Type B pancreatic cell (in vitro differentiated cells): ENCODE measurements at places on chromosomes 11 and 22. TPM values are rescaled to one million over a fixed set of nuclear protein-coding genes. Genes with fewer than 3 reads are reported as not detected.

DNA sequence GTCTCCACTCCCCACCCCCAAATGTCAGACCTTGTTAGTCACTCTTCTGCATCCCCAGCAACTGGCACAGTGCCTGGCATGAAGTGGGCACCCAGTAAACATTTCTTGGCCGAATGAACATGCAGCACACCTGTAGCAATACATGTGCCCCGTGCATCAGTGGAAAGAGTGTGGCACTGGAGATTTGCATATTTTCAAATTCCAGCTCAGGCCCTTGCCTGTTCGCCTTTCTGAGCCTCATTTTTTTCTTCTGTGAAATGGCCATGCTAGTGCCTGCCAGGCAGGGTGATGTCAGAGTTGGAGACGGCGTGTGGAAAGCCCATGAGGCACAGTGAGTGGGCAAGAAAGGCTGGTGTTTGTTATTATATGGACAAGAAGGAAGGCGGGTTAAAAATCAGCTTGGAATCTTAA, 38.7 kb downstream of the CD82 start:
- peaks cover 28% of the 10 kb centered on the region for H3K4me1 ChIP-seq
- no peaks in the 10 kb centered on the region for H3K36me3 ChIP-seq
- no peak overlapping the region for H3K27ac ChIP-seq
- no peak for DNase-seq
- no peaks in the 10 kb centered on the region for H3K27me3 ChIP-seq
- no peak overlapping the region for H3K4me3 ChIP-seq

GRCh38 chr11:127000981-127001380, 411 bp upstream of the KIRREL3 start:
- DNase-seq = no peak
- H3K27ac ChIP-seq = no peak overlapping the region
- H3K4me3 ChIP-seq = peak overlapping the region; percentile 70
- H3K4me1 ChIP-seq = peaks cover 35% of the 10 kb centered on the region
- H3K36me3 ChIP-seq = no peaks in the 10 kb centered on the region

DNA sequence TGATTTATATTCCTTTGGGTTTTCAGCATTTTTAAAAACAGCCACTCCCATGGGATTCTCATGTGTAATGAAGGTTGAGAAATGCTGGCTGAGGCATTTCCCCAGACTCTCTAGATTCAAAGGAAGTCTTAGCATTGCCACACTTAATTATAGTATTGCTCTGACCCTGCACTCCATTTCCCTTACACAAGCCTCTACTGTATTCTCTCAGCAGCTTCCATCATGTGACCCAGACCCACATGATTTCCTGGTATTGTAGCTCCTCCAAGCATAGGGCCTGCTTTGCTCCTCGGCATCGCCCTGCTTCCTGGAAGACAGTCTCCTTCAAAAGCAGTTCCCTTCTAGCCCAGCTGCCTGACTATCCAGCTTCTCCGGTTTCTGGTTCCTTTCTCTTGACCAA, 261.5 kb downstream of the LARGE1 start:
- H3K27me3 ChIP-seq = no peaks in the 10 kb centered on the region
- no peak overlapping the region for H3K27ac ChIP-seq
- no peak for DNase-seq
- H3K4me3 ChIP-seq = peak overlapping the region; percentile 38

GRCh38 chr22:28243539-28243938, 324.5 kb upstream of the PITPNB start:
- peak overlapping the region; percentile 9 for H3K27ac ChIP-seq
- H3K27me3 ChIP-seq = no peaks in the 10 kb centered on the region
- H3K4me1 ChIP-seq = peaks cover 42% of the 10 kb centered on the region

DNA sequence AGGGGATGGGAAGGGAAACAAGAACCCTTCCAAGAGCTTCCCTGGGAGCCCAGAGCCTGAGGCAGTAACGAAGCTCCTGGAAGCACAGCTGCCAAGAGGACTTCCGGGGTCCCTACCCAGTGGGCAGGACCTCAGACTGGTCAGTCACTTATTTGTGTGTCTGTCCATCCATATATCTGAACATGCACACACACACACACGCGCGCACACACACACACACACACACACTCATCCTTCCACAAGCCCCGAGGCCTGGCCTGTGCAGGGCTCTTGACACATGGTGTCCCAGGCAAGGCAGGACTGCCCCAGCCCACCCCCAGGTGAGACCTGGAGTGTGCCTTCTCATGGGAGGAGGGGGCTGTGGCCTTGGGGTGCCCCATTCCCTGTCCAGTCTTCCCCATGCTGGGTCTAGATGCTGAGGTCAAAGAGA, 44.9 kb downstream of the IGLL5 start:
- no peak overlapping the region for H3K27ac ChIP-seq
- no peaks in the 10 kb centered on the region for H3K36me3 ChIP-seq

- H3K4me1 ChIP-seq = peaks cover 53% of the 10 kb centered on the region
- H3K27ac ChIP-seq = no peak overlapping the region
- H3K27me3 ChIP-seq = peaks cover 17% of the 10 kb centered on the region
Measured at GRCh38 chr11:126743628-126744027, 256.9 kb downstream of the KIRREL3 start.

- no peaks in the 10 kb centered on the region for H3K27me3 ChIP-seq
- no peak overlapping the region for H3K4me3 ChIP-seq
- no peak overlapping the region for H3K27ac ChIP-seq
Measured at GRCh38 chr11:68927280-68928135, 23.8 kb downstream of the IGHMBP2 start.

GRCh38 chr11:57941875-57942274, 81.8 kb upstream of the OR9Q1 start:
- H3K36me3 ChIP-seq = no peaks in the 10 kb centered on the region
- no peak for DNase-seq
- no peaks in the 10 kb centered on the region for H3K4me1 ChIP-seq
- no peak overlapping the region for H3K27ac ChIP-seq

- H3K27me3 ChIP-seq = peaks cover 10% of the 10 kb centered on the region
- DNase-seq = no peak
- H3K27ac ChIP-seq = no peak overlapping the region
- H3K36me3 ChIP-seq = peaks cover 28% of the 10 kb centered on the region
Measured at GRCh38 chr22:46303347-46303965, 6.8 kb downstream of the GTSE1 start.

GRCh38 chr22:46958191-46958590, 195.7 kb downstream of the TBC1D22A start:
- H3K27me3 ChIP-seq = no peaks in the 10 kb centered on the region
- H3K4me1 ChIP-seq = peaks cover 11% of the 10 kb centered on the region
- no peaks in the 10 kb centered on the region for H3K36me3 ChIP-seq
- H3K4me3 ChIP-seq = no peak overlapping the region

GRCh38 chr11:65808744-65809341, 22.0 kb downstream of the OVOL1 start:
- no peaks in the 10 kb centered on the region for H3K36me3 ChIP-seq
- H3K4me1 ChIP-seq = peaks cover 7% of the 10 kb centered on the region
- H3K27me3 ChIP-seq = peaks cover 5% of the 10 kb centered on the region
- no peak overlapping the region for H3K27ac ChIP-seq
- no peak overlapping the region for H3K4me3 ChIP-seq
- DNase-seq = no peak

GRCh38 chr11:1676229-1676740, 20.7 kb upstream of the KRTAP5-6 start:
- no peak overlapping the region for H3K27ac ChIP-seq
- DNase-seq = no peak
- H3K4me3 ChIP-seq = no peak overlapping the region
- peaks cover 18% of the 10 kb centered on the region for H3K4me1 ChIP-seq
- H3K27me3 ChIP-seq = peaks cover 49% of the 10 kb centered on the region

- H3K36me3 ChIP-seq = no peaks in the 10 kb centered on the region
- no peak for DNase-seq
- H3K27me3 ChIP-seq = no peaks in the 10 kb centered on the region
Measured at GRCh38 chr11:47950396-47950795, 30.0 kb upstream of the PTPRJ start.

- H3K27ac ChIP-seq = peak overlapping the region; percentile 97
- peaks cover 18% of the 10 kb centered on the region for H3K4me1 ChIP-seq
- no peak overlapping the region for H3K4me3 ChIP-seq
- no peaks in the 10 kb centered on the region for H3K27me3 ChIP-seq
- H3K36me3 ChIP-seq = peaks cover 7% of the 10 kb centered on the region
- DNase-seq = no peak
Measured at GRCh38 chr22:38220653-38221386, 19.0 kb downstream of the MAFF start.

- no peak for DNase-seq
- peak overlapping the region; percentile 79 for H3K27ac ChIP-seq
- H3K4me1 ChIP-seq = peaks cover 10% of the 10 kb centered on the region
- H3K4me3 ChIP-seq = peak overlapping the region; percentile 95
- H3K36me3 ChIP-seq = no peaks in the 10 kb centered on the region
Measured at GRCh38 chr11:811446-812245, 1.9 kb downstream of the RPLP2 start.

DNA sequence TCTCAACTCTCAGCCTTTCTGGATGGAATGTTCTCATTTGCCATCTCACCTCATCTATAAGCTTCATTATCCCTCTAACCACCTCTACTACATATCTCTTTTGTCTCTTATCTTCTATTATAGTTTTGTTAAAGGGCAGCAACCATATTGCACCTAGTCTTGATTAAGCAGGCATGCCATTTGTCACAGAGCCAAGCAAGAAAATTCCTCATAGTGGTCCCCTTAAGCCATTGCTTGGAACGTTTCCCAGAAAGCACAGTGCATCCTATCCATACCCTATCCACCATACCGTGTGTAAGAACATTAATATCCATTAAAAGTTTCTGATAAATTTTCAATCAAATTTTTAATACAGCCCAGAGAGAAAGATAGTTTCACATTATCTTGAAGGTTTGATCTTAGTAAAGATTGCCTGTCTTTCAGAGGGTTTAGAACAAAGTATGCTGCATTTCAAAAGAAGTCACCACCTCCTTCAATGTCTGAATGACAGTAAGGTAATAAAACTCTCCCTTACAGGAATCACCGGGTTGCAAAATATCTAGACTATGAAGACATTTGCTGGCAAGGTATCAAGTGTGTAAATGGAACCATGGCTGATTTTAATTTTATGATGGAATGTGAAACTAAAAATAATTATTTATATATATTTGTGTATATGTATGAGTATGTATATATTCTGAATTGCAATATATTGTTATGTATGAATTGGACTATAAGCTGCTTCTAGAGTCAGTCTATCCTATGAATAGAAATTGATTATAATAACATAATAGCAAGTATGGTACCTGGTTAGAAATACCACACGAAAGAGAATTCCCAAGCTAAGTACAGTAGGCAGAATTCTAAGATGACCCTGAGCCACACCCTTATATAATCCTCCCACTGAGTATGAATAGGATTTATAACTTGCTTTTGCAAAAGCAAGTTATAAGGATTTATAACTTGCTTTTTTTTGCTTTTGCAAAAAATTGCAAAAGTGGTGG, 1296.3 kb downstream of the LRRC4C start:
- H3K27ac ChIP-seq = no peak overlapping the region
- peaks cover 16% of the 10 kb centered on the region for H3K4me1 ChIP-seq
- no peak for DNase-seq
- peaks cover 8% of the 10 kb centered on the region for H3K36me3 ChIP-seq
- no peaks in the 10 kb centered on the region for H3K27me3 ChIP-seq

DNA sequence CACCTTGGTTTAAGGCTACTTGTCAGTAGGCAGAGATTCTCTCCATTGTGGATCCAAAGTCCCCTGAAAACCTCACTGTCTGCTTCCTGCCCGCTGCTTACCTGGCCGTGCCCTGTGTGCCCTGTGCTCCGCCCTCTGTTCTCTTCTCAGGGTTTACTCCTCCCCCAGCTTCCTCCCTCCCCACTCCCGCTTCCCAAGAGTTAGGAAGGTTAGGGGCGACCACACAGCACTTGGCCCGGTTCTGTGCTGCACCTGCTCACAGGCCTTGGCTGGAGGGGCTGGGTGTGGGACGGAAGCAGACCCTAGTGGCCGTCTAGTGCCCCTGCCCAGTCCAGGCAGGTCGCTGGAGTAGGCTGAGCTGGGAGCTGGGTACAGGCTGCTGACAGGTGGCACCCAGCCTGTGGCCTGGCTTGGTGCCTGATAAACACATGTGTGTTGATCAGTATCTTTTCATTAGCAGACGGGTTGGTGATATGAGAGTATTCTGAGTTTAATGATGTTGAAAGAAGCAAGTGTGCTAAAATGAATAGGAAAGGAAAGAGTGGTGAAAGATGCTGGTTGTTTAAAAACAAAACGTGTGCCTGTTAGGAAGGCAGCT, 40.5 kb downstream of the GRAMD4 start:
- no peak overlapping the region for H3K4me3 ChIP-seq
- H3K36me3 ChIP-seq = no peaks in the 10 kb centered on the region
- no peak for DNase-seq
- H3K4me1 ChIP-seq = peaks cover 14% of the 10 kb centered on the region
- H3K27me3 ChIP-seq = no peaks in the 10 kb centered on the region

DNA sequence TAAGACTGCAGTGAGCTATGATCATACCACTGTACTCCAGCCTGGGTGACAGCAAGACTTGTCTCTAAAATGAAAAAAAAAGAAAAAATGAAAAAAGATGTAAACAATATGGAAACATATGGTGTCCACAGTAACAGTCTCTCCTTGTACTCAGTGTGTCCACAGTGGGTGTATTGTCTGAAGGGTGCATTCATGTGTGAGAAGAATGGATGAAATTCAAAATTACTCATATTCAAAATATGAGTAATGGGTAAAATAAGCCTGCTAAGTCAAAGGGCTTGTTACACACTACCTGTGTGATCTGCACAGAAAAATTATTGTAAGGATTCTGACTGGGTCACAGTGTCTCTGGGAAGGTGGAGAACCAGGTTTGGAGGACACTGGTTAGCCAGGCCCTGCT, 26.9 kb downstream of the PPFIA1 start:
- peaks cover 17% of the 10 kb centered on the region for H3K4me1 ChIP-seq
- peaks cover 25% of the 10 kb centered on the region for H3K36me3 ChIP-seq
- H3K4me3 ChIP-seq = no peak overlapping the region
- no peaks in the 10 kb centered on the region for H3K27me3 ChIP-seq
- no peak overlapping the region for H3K27ac ChIP-seq

GRCh38 chr11:74390697-74391096, 7.5 kb downstream of the PGM2L1 start:
- H3K27me3 ChIP-seq = no peaks in the 10 kb centered on the region
- no peak overlapping the region for H3K4me3 ChIP-seq
- DNase-seq = no peak
- peaks cover 4% of the 10 kb centered on the region for H3K36me3 ChIP-seq
- no peak overlapping the region for H3K27ac ChIP-seq

- H3K4me3 ChIP-seq = no peak overlapping the region
- H3K27ac ChIP-seq = no peak overlapping the region
- H3K36me3 ChIP-seq = peaks cover 7% of the 10 kb centered on the region
- H3K27me3 ChIP-seq = no peaks in the 10 kb centered on the region
Measured at GRCh38 chr22:32850157-32850556, 48.7 kb downstream of the TIMP3 start.

GRCh38 chr22:37643225-37643847, 3.9 kb downstream of the SH3BP1 start:
- H3K36me3 ChIP-seq = no peaks in the 10 kb centered on the region
- H3K4me3 ChIP-seq = peak overlapping the region; percentile 39
- H3K27me3 ChIP-seq = no peaks in the 10 kb centered on the region

DNA sequence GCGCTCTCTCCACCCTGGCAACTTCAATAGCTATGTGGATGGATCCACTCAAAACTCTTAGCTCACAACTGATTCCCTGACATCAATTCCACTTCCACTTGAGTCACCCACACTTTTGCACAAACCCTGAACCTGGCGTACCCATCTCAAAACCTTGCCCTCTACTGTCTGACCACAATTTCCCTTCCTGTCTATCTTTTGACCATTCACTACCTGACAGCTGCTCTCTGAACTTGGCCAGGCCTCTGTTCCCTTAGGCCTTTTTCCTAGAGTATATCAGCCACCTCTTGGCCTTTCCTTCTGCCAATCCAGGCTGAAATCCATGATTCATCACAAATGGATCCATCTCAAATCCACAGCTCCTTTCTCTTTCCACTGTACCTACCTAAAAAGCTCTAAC, 106.0 kb downstream of the RPL27A start:
- no peak overlapping the region for H3K4me3 ChIP-seq
- H3K4me1 ChIP-seq = peaks cover 8% of the 10 kb centered on the region
- DNase-seq = no peak
- H3K27ac ChIP-seq = no peak overlapping the region
- peaks cover 3% of the 10 kb centered on the region for H3K36me3 ChIP-seq

The MMP12 gene
- total RNA-seq = 0.27 TPM in 1 of 2 replicates, not detected in the other

The AQP11 gene
- total RNA-seq = 2.4 and 4.1 TPM in 2 replicates

The TRIM48 gene
- total RNA-seq = not detected in 2 replicates
